ENCODE measurements at places on chromosomes 7 and 10. TPM values are rescaled to one million over a fixed set of nuclear protein-coding genes. Genes with fewer than 3 reads are reported as not detected.

DNA sequence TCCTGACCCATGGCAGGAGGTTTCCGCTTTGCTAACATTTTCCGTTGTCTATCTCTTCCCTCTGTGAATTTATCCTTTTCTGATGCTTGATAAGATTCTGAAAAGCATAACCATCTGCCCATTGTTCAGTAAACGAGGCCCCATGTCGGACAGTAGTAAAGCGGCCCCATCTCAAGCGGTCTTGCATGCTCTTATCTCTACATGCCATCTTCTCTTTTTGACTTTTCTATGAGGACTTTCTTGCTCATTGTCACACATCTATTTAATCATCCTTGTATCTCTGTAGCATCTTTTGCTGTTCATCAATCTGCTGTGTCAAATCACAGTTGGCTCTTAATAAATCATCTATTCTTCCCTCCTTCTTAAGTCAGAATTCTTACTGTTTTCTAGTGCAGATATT lies 37.6 kb downstream of the ZNF248 start:
- DNase-seq, result no peak
- H3K36me3 ChIP-seq, result no peaks in the 10 kb centered on the region
- H3K4me1 ChIP-seq, result no peaks in the 10 kb centered on the region
- no peaks in the 10 kb centered on the region for H3K27me3 ChIP-seq
- H3K27ac ChIP-seq, result no peak overlapping the region
- H3K4me3 ChIP-seq, result no peak overlapping the region

DNA sequence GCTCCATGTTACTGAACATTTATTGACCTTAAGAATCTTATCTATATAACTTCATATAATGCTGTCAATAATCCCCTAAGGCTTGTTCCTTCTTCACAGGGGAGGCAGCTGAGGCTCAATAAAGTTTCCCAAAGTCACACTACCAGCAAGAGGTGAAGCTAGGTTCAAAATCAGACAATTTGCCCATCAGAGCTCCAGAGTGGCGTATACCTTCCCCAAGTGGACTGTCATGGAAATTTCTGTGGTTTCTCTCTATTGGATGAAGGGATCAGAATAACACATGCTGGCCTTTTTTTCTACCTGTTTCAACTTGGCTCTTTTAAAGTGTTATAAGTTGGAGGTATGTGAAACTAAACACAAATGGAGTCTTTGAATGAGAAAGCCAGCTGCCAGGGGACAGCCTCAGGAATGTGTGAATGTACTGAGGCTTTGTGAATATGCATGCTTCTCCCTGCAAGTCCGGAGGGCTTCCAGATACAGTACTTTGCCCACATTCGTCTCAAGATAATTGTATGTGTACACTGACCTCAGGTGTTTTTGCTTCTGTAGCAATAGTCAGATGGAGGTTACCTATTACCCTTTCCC lies 656.3 kb upstream of the CELF2 start:
- H3K4me1 ChIP-seq, result no peaks in the 10 kb centered on the region
- no peak overlapping the region for H3K4me3 ChIP-seq
- no peak for DNase-seq
- H3K27ac ChIP-seq, result no peak overlapping the region

- no peak overlapping the region for H3K4me3 ChIP-seq
- peaks cover 9% of the 10 kb centered on the region for H3K4me1 ChIP-seq
- H3K27me3 ChIP-seq, result no peaks in the 10 kb centered on the region
- H3K27ac ChIP-seq, result no peak overlapping the region
Measured at GRCh38 chr10:31381766-31382316, 62.8 kb downstream of the ZEB1 start.

DNA sequence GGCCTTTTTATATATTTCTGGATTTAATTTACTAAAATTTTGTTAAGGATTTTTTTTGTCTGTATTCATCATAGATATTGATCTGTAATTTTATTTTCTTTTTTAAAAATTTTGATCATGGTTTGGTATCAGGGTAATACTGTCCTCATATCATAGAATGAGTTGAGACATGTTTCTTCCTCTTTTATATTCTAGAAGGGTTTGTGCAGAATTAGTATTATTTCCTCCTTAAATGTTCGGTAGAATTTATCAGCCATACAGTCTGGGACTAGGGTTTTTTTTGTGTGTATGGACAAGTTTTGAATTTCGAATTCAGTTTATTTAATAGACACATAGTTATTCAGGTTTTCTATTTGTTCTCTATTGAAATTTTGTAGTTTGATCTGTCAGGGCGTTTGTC lies 54.0 kb downstream of the SHOC2 start:
- H3K4me3 ChIP-seq, result no peak overlapping the region
- H3K27ac ChIP-seq, result no peak overlapping the region
- peaks cover 16% of the 10 kb centered on the region for H3K4me1 ChIP-seq
- H3K27me3 ChIP-seq, result no peaks in the 10 kb centered on the region
- H3K36me3 ChIP-seq, result peaks cover 10% of the 10 kb centered on the region

DNA sequence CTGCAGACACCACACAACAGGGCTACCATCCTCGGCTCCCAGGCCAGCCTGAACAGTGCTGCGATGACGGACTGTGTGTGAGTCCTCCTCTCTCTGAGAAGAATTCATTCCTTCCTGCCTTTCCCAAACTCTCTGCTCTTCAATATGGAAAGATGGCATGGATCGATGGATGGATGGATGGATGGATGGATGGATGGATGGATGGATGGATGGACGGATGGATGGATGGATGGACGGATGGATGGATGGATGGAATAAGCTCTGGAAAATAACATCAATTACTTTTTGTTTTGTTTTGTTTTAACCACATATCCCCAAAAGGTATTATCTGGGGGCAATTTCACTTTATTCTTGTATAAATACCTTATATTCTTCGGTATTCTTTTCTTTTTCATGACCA lies 151.9 kb downstream of the AKR1D1 start:
- no peaks in the 10 kb centered on the region for H3K4me1 ChIP-seq
- no peaks in the 10 kb centered on the region for H3K36me3 ChIP-seq
- H3K27me3 ChIP-seq, result peaks cover 3% of the 10 kb centered on the region
- H3K27ac ChIP-seq, result no peak overlapping the region
- DNase-seq, result no peak

- DNase-seq, result no peak
- no peak overlapping the region for H3K4me3 ChIP-seq
- H3K4me1 ChIP-seq, result peaks cover 23% of the 10 kb centered on the region
- H3K27ac ChIP-seq, result no peak overlapping the region
- H3K27me3 ChIP-seq, result peaks cover 30% of the 10 kb centered on the region
Measured at GRCh38 chr10:114095559-114096337, 52.1 kb downstream of the ADRB1 start.

GRCh38 chr10:1473874-1474273 lies 263.5 kb downstream of the ADARB2 start:
- H3K4me1 ChIP-seq, result no peaks in the 10 kb centered on the region
- no peaks in the 10 kb centered on the region for H3K36me3 ChIP-seq
- H3K27ac ChIP-seq, result no peak overlapping the region

DNA sequence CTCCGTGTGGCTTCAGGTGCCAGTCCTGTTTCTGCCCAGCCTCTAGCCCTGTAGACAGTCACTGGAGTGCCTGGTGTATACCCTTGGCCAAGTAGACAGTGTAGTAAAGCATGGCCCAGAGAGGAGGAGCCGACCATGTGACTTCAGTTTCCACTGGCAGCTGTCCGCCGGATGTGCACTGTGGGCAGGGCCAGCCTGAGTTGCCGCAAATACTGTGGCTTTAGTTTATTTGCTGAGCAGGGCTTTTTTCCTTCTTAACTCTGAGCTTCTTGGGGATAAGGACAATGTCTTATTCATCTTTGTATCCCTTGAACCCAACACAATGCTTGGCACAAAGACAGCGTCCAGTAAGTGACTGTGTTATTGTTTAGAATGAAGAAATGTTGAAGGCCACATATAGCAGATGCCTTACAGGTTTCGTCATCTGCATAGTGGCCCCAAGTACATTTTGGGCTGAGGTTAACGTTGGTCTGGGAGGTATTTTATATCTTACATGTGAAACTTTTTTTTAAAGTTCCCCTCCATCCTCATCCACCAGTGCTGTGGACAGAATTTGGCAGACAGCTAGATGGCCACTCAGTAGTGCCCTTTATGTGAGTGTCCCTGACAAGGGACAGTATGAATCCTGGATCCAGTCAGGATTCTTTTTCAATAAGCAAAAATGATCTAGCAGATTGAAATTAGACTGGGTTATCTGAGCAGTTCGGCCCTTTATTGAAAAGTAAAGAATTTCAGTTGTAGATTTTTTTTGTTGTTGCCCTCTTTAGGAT lies 40.6 kb downstream of the CYP17A1 start:
- peak; percentile 55 for DNase-seq
- peak overlapping the region; percentile 7 for H3K4me3 ChIP-seq
- H3K4me1 ChIP-seq, result peaks cover 35% of the 10 kb centered on the region

DNA sequence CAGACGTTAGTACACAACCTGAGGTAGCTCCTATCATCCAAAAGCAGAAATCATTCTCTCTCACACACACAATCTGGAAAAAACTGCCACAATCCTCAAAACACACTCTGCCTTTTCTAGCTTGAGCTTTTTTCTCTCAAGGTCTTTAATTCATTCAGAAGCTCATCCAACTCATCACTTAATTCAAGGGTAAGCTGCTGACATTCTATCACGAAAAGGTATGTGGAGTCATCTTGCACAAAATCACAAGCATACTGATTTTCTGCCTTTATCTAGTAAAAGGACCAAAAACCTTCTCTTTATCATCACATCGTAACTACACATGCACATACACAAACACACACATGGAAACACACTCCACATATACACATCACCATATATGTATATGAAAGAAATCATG lies 32.0 kb downstream of the DOCK4 start:
- no peak overlapping the region for H3K4me3 ChIP-seq
- H3K27ac ChIP-seq, result no peak overlapping the region
- H3K36me3 ChIP-seq, result no peaks in the 10 kb centered on the region
- H3K4me1 ChIP-seq, result no peaks in the 10 kb centered on the region
- DNase-seq, result no peak

GRCh38 chr7:47150497-47151260 lies 431.2 kb downstream of the TNS3 start:
- no peak overlapping the region for H3K27ac ChIP-seq
- no peak for DNase-seq
- H3K36me3 ChIP-seq, result no peaks in the 10 kb centered on the region
- H3K4me3 ChIP-seq, result no peak overlapping the region

- peaks cover 14% of the 10 kb centered on the region for H3K4me1 ChIP-seq
- no peak overlapping the region for H3K27ac ChIP-seq
- H3K27me3 ChIP-seq, result peaks cover 32% of the 10 kb centered on the region
Measured at GRCh38 chr7:151306374-151306773, 35.2 kb upstream of the NUB1 start.

- no peak overlapping the region for H3K4me3 ChIP-seq
- no peak overlapping the region for H3K27ac ChIP-seq
- DNase-seq, result no peak
Measured at GRCh38 chr7:134832367-134832766, 52.9 kb downstream of the CALD1 start.

DNA sequence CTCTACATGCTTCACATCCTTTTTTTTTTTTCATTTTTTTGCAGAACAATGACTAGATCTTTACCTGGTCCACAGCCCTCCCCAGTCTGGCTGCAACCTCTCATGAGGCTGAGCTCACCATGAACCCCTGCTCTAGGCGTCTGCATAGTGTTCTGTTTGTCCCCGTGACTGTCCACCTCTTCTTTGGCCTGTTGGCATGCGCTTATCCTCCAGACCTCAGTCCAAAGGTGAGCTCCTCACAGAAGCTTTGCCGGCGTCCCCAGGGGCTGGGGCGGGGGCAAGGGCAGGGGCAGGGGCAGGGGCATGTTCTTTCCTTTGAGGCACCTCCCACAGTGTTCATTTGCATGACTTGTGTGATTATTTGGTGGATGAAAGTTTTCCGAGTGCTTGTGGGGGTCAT lies 218.4 kb upstream of the ZNF32 start:
- H3K4me1 ChIP-seq, result no peaks in the 10 kb centered on the region
- H3K36me3 ChIP-seq, result no peaks in the 10 kb centered on the region
- peaks cover 1% of the 10 kb centered on the region for H3K27me3 ChIP-seq
- DNase-seq, result no peak
- H3K4me3 ChIP-seq, result no peak overlapping the region

GRCh38 chr7:80039251-80039884 lies 95.3 kb upstream of the GNAI1 start:
- peaks cover 2% of the 10 kb centered on the region for H3K27me3 ChIP-seq
- no peaks in the 10 kb centered on the region for H3K36me3 ChIP-seq
- DNase-seq, result no peak
- no peaks in the 10 kb centered on the region for H3K4me1 ChIP-seq
- H3K27ac ChIP-seq, result no peak overlapping the region

DNA sequence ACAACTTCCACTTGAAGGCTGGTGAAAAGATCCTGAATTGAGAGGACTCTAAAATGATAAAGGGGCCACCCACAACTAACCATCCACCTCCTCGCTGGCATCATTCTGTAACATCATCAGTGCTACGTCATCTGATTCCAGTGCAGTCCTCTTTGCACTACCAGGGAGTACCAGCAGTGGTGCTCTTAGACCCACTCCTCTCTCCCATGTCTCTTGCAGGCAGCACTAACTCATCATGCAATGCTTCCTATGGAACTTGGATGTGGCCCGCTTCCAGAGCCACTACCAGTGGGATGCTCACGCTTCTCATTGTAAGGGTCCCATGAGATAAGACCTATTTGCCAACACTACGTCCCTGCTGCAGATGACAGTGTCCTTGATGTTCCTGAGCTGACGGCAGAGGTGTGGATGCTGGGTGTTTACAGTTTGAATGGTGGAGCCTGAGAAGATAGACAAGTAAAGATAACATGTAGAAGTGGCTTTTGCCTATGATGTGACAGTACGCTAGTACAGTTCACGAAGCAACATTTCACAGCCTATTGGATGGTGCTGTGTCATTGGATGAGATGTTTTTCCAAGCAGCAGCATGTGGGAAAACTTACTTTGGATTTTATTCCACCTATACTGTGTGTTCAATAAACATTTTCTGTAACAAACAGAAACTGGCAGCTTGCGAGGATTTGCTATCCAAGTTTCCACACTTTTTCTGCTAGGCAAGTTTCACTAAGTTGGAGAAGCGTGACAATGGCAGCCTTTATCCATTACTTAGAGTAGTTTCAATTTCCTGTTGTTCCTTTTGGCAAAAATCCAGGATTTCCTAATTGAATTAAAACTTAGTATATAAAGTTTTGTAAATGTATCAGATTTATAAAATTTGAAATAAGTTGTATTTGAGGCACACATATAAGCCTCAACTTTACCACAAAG lies 35.8 kb upstream of the COBL start:
- DNase-seq, result no peak
- no peaks in the 10 kb centered on the region for H3K27me3 ChIP-seq
- H3K36me3 ChIP-seq, result no peaks in the 10 kb centered on the region
- no peak overlapping the region for H3K4me3 ChIP-seq
- H3K27ac ChIP-seq, result no peak overlapping the region

GRCh38 chr10:120480848-120481247 lies 23.8 kb downstream of the PLPP4 start:
- no peak for DNase-seq
- H3K27me3 ChIP-seq, result no peaks in the 10 kb centered on the region
- no peaks in the 10 kb centered on the region for H3K36me3 ChIP-seq

- no peak overlapping the region for H3K4me3 ChIP-seq
- no peaks in the 10 kb centered on the region for H3K27me3 ChIP-seq
- no peaks in the 10 kb centered on the region for H3K36me3 ChIP-seq
- H3K4me1 ChIP-seq, result no peaks in the 10 kb centered on the region
- no peak overlapping the region for H3K27ac ChIP-seq
Measured at GRCh38 chr7:98841179-98841997, 28.4 kb downstream of the TMEM130 start.

- H3K36me3 ChIP-seq, result peaks cover 2% of the 10 kb centered on the region
- H3K4me3 ChIP-seq, result no peak overlapping the region
- H3K27me3 ChIP-seq, result no peaks in the 10 kb centered on the region
- H3K27ac ChIP-seq, result no peak overlapping the region
- H3K4me1 ChIP-seq, result no peaks in the 10 kb centered on the region
Measured at GRCh38 chr10:112791447-112791846, 158.6 kb upstream of the TCF7L2 start.

Gene CABCOCO1
- total RNA-seq, result not detected

Gene PRSS1
- total RNA-seq, result not detected

Gene PSD
- total RNA-seq, result 9.9 TPM

Gene IL6
- 0.54 TPM for total RNA-seq

Gene LRMDA
- not detected for total RNA-seq

Gene NKX2-3
- not detected for total RNA-seq

All from activated T-helper 1 cell treated with anti-CD3 and anti-CD28 coated beads, Interleukin-12 subunit alpha, Interleukin-12 subunit beta, Interleukin-2, Interleukin-4 antibody, amounts not matched to agents 30 ng/mL and 10 ng/mL and 1 ng/mL, durations not matched to agents 14 hours and 24 hours and 36 hours (primary cell).